ENCODE measurements at places on chromosomes 3 and 15. TPM values are rescaled to one million over a fixed set of nuclear protein-coding genes. Genes with fewer than 3 reads are reported as not detected.

The TMEM207 gene
- not detected for total RNA-seq

The MME gene
- 25.8 TPM for total RNA-seq

The RAB5A gene
- total RNA-seq = 127 TPM

The CYP1A2 gene
- total RNA-seq = not detected

The NR2F2 gene
- 24.8 TPM for total RNA-seq

The FHIT gene
- 2.5 TPM for total RNA-seq

The CHDH gene
- 1.1 TPM for total RNA-seq

The CKMT1A gene
- total RNA-seq = not detected

The IL16 gene
- total RNA-seq = 0.93 TPM

The ACTRT3 gene
- total RNA-seq = 5.6 TPM

The ZNF385D gene
- 0.14 TPM for total RNA-seq

The TEX55 gene
- total RNA-seq = not detected

The BFSP2 gene
- not detected for total RNA-seq

The CCR3 gene
- total RNA-seq = not detected

The TRH gene
- total RNA-seq = not detected

The ITIH3 gene
- not detected for total RNA-seq

The DUOXA1 gene
- total RNA-seq = not detected

The SNURF gene
- 13.3 TPM for total RNA-seq

The CLDN18 gene
- not detected for total RNA-seq

The GJD2 gene
- not detected for total RNA-seq

The XCR1 gene
- total RNA-seq = not detected

The SLTM gene
- 91.0 TPM for total RNA-seq

The ITGA11 gene
- 0.14 TPM for total RNA-seq

The TMEM158 gene
- 5.3 TPM for total RNA-seq

The CCDC9B gene
- 32.7 TPM for total RNA-seq

The MASP1 gene
- 0.27 TPM for total RNA-seq

The EIF2B5 gene
- 42.8 TPM for total RNA-seq

The MCTP2 gene
- 0.53 TPM for total RNA-seq

The RETNLB gene
- total RNA-seq = not detected

The CASR gene
- total RNA-seq = not detected

The NTRK3 gene
- not detected for total RNA-seq

The RFX7 gene
- total RNA-seq = 18.2 TPM

The MESP2 gene
- 0.14 TPM for total RNA-seq

The NBEAL2 gene
- 82.9 TPM for total RNA-seq

The LRRC49 gene
- total RNA-seq = 10.0 TPM

The GOLGA6L7 gene
- not detected for total RNA-seq

The SPESP1 gene
- 2.1 TPM for total RNA-seq

The TSEN2 gene
- 23.3 TPM for total RNA-seq

The CRTC3 gene
- 24.1 TPM for total RNA-seq

The GHRL gene
- not detected for total RNA-seq

The SKOR1 gene
- 0.07 TPM for total RNA-seq

The MAP1A gene
- 2.3 TPM for total RNA-seq

The ACKR4 gene
- total RNA-seq = 4.0 TPM

The PLCB2 gene
- 0.40 TPM for total RNA-seq

The SETD2 gene
- total RNA-seq = 62.5 TPM

The ITPKA gene
- total RNA-seq = 0.36 TPM

The SLC2A2 gene
- total RNA-seq = not detected

The IGF2BP2 gene
- total RNA-seq = 150 TPM

The EFHB gene
- total RNA-seq = not detected
